ENCODE measurements at places on chromosomes 2 and 18.

GRCh38 chr2:200617156-200618053 is 31.6 kb downstream of the AOX1 start:
- DNase-seq, result no peak

GRCh38 chr2:33477473-33478468 is 1.3 kb downstream of the RASGRP3 start:
- DNase-seq, result peak; percentile 10

GRCh38 chr18:12679183-12679786 is 21.4 kb upstream of the SPIRE1 start:
- DNase-seq, result no peak

GRCh38 chr2:221455214-221455613 is 116.9 kb downstream of the EPHA4 start:
- no peak for DNase-seq

- DNase-seq, result no peak
Observed at GRCh38 chr2:219766658-219767057, 139.2 kb downstream of the SLC4A3 start.

DNA sequence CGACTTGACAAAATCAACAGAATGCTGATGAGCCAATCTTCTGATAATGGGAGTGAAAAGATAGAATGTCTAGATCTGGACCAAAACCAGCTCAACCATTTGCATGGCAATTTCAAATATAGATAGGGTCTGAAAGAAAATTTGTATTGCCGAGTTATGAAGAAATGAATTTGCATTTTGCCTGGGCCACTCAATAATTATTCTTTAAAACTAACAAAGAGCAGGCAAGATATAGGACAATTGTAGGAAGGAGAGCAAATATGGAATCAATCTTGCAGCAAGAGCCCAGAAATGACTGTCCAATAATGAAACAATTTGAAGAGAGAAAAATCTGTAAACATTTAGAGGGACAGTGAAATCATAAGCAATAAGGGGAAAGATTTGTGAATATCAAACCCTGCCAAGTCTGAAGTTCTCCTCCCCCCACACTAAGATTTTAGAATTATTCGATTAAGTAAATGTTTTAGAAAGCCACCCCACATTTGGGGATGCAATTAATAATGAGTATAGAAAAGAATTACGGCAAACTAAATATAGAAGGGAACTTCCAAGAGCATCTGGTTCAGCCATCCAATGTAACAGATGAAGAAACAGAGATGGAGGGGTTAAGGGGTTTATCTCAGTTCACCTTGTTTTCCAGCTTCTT is 377.4 kb downstream of the SETBP1 start:
- no peak for DNase-seq

DNA sequence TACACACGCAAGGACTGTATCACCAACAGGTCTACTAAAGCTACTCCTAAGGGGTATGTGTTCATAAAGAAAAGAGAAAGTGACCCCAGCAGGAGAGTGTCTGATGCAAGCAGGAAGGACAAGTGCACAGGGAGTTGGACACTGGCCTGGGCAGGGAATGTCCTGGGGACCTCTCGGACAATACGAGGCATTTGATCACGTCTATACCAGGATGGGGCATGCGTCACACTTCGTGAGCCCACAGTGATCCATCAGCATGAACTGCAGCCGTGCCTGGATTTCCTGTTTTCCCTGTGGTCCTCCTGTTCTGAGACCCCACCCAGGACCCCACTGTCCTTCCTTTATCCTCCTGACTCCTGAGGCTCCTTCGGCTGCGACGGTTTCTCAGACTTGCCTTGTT is 113.9 kb downstream of the HDAC4 start:
- DNase-seq, result no peak

GRCh38 chr2:162241571-162241970 is 1.7 kb downstream of the FAP start:
- no peak for DNase-seq

- no peak for DNase-seq
Observed at GRCh38 chr2:144493027-144493809, 26.7 kb downstream of the ZEB2 start.

- no peak for DNase-seq
Observed at GRCh38 chr18:44881461-44882162, 200.9 kb downstream of the SETBP1 start.

GRCh38 chr2:105822186-105822585 is 77.5 kb downstream of the NCK2 start:
- DNase-seq, result no peak

- DNase-seq, result no peak
Observed at GRCh38 chr2:134988994-134989605, 58.1 kb downstream of the MAP3K19 start.

GRCh38 chr2:71460595-71461303 is 7.4 kb downstream of the DYSF start:
- no peak for DNase-seq

GRCh38 chr18:40415176-40415791 is 1539.8 kb upstream of the PIK3C3 start:
- no peak for DNase-seq

DNA sequence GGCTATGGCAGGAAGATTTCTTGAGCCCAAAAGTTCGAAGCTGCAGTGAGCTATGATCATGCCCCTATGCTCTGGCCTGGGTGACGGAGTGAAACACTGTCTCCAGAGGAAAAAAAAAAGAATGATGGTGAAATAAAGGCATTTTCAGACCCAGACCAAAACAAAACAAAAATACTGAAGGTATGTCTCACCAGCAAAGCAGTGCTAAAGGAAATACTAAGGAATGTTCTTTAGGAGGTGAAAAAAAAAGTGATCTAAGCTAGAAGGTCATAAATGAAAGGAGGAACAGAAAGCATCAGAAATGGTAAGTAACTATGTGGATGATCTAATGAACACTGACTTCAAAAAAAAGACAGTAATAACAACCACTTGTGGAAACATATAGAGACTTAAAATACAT is 18.7 kb downstream of the SS18 start:
- DNase-seq, result no peak

- no peak for DNase-seq
Observed at GRCh38 chr18:56115071-56116015, 523.0 kb downstream of the TXNL1 start.

- DNase-seq, result no peak
Observed at GRCh38 chr2:112579241-112579640, 5.2 kb upstream of the CHCHD5 start.

GRCh38 chr2:215138479-215138878 is at the start of gene ABCA12:
Gene ABCA12, minus strand, starts transcription at chr2:215138626. Its CDS starts 418 bp downstream, at chr2:215138208.
- no peak for DNase-seq

GRCh38 chr2:46984642-46985476 is 69.3 kb upstream of the MCFD2 start:
- peak; percentile 51 for DNase-seq

- DNase-seq, result no peak
Observed at GRCh38 chr2:64504774-64505720, 19.1 kb upstream of the AFTPH start.

All from stimulated activated CD4-positive, alpha-beta T cell treated with anti-CD3 and anti-CD28 coated beads, Interleukin-12 subunit alpha, Interleukin-12 subunit beta, amount 100 ng/mL, for 48 hours (primary cell).